NCI-H460 (cell line): ENCODE measurements at places on chromosomes 2 and 18. TPM values are rescaled to one million over a fixed set of nuclear protein-coding genes. Genes with fewer than 3 reads are reported as not detected.

DNA sequence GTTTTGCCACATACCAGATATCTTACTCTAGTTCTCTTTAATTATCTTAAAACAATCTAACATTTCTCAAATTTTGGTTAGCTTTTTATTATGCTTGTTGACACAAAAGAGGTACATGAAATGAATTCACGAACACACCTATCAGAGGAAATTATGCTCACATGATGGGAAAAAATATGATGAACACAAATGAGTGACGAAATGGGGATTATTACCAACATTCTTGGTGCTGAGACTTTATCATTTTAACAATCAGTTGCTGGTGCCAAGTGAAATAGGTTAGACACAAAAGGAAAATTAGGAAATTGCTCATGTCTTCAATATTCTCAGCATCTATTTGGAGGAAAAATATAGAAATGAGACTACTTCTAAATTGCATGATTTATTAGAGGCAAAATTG, 944.7 kb upstream of the NRXN1 start:
- DNase-seq: no peak

DNA sequence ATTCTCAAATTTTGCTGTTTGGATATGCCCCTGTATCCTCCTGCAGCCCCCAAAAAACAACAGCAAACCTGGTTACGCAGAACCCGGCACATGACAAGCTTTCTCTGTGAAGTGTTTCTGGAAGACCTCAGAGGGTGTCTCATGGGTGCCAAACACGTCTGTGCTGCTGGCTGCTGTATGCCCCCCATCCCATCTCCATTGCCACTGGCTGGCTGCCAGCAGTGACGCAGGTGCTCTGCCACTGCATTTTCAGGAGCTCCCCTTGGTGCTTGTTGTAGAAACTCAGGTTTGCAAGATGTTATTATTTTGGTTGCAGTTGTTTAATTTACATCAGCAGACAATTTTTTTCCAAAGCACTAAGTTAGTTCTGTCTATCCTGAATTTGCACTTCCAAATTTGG, 166.4 kb upstream of the FANCL start:
- DNase-seq: no peak

CDH2 gene
- total RNA-seq: 0.77 and 1.2 TPM in 2 replicates

CYS1 gene
- 0.14 and 0.22 TPM in 2 replicates for total RNA-seq

DNA sequence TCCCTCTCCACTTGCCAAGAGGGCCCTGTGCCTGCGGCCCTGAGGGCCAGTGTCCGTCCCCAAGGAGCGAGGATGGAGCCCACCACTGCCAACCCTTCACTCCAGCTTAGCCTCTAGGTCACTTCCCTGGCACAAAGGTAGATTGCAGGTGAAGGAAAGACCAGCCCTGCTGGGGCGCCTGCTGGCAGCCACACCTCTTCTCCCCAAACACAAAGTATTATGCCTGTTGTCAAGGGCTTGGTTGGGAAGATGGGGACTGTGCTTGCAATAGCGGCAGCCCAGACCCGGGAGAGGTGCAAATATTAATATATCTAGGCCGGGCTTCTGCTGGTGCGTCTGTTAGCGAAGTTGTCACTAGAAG, 7.7 kb downstream of the KCNF1 start:
- DNase-seq: no peak

DNA sequence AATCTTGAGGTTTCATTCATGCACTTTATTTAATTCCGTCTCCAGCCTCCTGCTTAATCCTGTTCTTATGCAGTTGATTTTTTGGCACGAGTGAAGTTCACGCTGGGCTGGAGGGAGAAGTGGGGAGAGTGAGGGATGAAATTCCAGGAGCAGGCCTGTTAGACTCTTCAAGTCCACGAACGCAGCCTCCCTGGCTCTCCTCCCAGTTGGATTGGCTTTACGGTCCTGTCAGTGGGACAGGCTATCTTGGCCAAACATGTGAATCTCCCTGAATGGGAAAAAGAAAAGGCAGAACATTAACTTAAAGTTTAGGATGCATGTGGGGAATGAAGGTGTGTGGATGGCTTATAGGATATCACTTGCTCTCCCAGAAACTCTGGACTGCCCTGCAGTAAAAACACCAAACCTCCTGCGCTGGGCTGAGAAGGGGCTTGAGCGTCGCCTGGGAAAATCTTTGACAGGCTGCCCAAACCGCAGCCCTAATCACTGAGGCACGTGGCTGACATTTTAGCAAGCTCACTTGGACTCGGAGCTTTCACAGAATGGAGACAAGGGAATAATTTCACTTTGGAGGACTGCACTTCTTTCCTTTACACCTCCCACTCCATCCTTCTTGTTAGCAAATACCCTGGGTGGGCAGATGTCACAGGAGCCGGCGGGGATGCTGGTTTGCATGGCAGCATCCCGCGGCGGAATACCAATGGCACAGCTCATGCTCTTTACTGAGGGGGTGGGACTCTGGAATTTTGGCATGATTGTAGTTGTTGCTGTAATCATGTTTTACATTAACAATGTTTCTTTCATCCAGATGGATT, 93.9 kb downstream of the ACKR3 start:
- no peak for DNase-seq

DNA sequence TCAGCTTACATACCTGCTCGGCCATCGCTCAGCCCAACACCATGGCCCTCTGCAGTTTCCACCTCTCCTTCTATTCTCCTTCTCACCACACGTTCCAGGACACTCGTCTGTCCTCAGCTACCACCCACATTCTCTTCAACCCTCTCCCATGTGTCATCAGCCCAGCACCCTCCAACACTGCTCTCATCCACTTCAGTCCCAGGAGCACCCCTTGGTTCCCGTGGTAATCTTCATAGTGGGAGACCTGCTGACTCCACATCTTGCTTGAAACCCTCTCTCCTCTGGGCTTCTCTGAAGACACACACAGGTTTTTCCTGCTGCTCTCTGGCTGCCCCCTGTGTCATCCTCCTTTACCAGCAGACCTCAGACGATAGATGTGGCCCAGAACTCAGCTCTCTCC, 228.7 kb downstream of the GBX2 start:
- DNase-seq: no peak

DNA sequence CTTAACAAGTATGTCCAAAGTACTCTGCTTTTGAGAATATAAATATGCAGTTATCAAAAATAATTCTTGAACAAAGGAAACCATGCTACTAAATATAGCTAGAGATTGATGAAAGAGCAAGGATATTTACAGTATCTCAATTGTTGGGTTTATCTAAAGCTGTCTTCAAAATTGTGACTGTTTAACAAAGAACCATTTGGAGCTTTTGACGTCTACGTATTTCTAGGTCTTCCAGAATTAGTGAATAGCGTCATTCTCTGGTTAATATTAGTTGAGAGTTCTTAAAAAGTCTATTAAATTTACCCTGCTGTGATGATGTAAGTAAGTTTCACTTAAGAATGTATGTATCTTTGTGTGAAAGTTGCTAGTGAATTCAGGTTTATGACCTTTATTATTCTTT, 223.1 kb upstream of the SIX3 start:
- DNase-seq: no peak

C2orf76 gene
- 21.8 and 24.0 TPM in 2 replicates for total RNA-seq

- DNase-seq: no peak
These were observed 7.2 kb upstream of the ABCA12 start for GRCh38 chr2:215145611-215146010.

TSN gene
- total RNA-seq: 78.4 and 89.7 TPM in 2 replicates

DNA sequence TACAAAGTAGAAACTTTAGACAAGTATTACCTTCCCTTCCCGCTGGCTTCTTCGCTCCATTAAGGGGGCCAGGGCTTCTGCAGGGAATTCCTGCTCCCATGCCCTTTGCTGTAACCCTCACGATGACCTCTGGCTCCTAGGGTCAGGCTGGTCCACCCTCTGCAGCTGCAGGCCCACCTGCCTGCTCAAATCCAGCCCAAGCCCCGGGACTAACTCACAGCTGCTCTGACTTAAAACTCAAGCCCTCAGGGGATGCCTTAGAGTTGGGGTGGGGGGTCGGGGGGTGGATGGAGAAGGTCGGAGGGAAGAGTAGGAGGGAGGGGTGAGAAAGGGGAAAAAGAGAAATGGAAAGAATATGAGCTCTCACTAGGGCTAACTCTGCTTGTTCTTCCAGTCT, 4.9 kb downstream of the IGFBP5 start:
- DNase-seq: no peak
